ENCODE measurements at places on chromosomes 1 and 21.

GRCh38 chr1:1058921-1059493 lies 15.1 kb downstream of the RNF223 start:
- peak; percentile 42 for DNase-seq

DNA sequence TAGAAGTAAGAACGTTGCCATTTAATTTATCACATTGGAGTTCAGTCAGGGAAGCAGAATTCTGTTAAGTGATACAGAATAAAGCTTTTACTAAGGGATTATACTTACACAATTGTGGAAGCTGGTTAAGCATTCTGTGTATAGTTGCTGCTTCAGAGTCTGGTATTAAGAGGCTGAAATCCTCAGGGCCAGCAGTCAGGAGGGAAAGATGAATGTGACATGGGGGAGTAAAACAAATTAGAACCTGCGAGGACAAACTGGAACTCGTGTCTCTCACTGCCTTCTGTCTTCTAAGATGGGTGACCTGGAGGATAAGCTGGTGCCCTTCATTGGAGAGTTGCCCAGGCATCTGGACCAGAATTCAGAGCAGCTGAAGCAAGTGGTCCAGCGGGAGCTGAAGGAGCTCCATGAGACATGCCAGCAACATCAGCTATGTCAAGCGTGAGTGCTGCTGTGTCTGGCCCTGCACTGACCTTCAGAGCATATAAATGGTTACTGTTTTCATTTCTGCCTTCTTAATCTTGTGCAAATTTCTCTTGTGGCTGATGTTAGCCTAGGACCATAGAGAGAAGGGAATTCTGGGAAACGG lies 23.0 kb downstream of the MARK1 start:
- no peak for DNase-seq

- DNase-seq = peak; percentile 59
Measured at GRCh38 chr21:25639551-25640201, 618 bp downstream of the JAM2 start.

DNA sequence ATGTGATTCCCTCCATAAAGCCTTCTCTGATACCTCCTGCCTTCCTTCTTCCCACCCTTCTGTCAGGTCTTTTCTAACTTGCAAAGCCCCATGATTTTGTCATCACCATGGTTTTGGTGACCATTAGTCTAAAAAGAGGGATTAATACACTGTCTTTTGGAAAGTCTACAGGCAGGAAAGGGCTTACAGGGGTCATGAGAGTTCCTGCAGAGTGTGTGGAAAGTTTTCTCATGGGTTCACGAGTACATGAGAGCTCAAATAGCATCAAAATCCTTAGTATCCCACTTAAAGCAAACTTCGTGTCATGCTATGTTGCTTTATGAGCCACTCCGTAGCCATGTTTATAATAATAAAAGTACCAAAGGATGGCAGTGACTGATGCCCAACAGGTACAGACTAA lies 86.6 kb upstream of the BMP8A start:
- DNase-seq = no peak

GRCh38 chr1:78080767-78081166 lies 35.0 kb downstream of the GIPC2 start:
- peak; percentile 12 for DNase-seq

GRCh38 chr1:29836651-29837646 lies 600.6 kb downstream of the PTPRU start:
- no peak for DNase-seq

GRCh38 chr1:209651138-209651587 lies 1.1 kb downstream of the LAMB3 start:
- DNase-seq = peak; percentile 44

DNA sequence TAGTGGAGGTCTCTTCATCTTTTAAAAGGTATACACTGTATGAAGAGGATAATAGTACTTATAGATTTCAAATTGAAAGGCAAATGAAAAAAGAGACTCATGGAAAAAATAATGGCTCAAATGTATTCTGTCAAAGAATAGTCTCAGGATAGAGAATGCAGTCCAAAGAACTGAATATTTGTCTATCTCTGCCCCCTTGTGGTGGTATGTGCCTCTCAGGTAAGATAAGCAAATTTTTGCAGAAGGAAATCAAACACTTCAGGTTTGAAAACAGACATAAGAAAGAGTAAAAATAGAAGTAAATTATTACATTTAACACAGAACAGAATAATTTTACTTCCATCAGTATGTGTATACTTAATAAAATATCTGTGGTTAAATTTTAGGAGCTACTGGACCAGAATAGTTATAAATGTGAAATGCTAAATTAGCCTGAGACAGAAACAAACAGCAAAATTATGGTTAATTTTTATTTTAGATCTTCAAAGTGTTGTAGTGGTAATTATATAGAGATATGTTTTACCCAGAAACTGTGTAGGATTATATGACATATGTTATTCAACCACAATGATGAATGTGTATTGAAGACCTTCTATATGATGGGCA lies 164.4 kb upstream of the PALMD start:
- no peak for DNase-seq

GRCh38 chr21:37562920-37563640 lies 196.5 kb downstream of the DYRK1A start:
- DNase-seq = no peak

DNA sequence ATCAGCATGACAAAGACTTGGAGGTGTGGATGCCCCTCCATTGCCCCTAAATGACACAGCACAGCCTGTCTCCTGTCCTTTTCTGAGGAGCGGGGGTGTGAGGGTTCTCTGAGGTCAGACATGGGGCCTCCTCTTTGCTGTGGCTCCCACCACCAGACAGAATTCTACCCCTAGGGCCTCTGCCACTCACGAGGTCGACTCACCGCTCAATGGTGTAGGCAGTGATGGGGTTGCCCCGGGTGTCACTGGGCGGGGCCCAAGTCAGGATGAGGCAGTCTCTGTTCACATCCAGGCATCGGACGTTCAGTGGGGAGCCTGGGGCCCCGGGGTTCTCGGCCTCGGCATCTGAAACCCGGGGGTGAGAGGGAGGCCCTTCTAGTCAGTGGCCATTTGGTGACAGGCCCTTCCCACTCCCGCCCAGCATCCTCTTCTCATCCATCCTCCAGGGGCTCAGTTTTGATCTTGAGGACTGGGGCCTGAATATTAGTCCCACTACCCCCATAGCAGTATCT lies 19.9 kb downstream of the MYOM3 start:
- no peak for DNase-seq

DNA sequence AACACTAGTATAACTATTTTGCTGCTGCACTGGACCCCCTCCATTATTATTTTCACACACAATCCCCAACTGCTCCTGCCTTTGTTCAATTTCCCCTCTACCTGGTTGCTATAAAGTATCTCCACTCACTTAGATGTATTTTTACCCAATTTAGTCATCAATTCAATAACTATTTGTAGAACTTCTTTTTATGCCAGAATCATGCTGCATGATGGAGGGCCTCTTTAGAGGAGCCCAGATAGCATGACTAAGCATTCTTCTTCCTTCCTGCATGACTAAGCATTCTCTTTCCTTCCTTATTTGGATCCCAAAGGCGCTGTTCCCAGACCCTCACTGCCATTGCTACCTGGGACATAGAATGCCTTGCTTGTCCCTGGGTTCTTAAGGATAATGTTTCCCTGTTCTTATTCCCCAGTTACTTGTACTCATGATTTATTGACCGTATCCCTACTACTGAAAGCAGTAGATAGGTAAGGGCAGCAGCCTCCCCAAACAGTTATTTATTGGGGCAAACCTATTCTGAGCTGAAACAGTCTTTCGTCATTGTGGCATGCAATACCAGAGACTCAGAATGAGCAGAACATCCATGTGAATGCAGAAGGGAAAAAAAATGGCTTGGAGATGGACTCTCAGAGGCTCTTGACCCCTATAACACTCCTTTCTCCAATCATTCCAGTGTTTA lies 89.3 kb upstream of the AKT3 start:
- no peak for DNase-seq

- no peak for DNase-seq
Measured at GRCh38 chr1:221878134-221878533, 136.2 kb upstream of the DUSP10 start.

DNA sequence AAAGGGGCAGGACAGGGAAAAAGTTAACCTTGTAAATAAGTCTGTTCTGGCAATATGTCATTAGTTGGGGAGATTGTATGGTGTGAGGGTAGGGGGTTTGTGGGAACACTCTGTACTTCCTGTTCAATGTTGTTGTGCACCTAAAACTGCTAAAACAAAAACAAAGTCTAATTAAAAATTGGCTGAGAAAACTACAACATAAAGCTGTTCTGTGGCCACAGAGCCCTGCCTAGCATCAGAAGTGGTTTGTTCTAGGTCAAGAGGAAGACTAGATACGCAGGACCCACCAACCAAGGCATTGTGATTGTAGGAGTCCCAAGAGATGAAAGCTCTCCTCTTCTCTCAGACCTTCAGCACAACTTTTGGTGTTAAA lies 81.0 kb upstream of the LRRC8D start:
- DNase-seq = peak; percentile 43

DNA sequence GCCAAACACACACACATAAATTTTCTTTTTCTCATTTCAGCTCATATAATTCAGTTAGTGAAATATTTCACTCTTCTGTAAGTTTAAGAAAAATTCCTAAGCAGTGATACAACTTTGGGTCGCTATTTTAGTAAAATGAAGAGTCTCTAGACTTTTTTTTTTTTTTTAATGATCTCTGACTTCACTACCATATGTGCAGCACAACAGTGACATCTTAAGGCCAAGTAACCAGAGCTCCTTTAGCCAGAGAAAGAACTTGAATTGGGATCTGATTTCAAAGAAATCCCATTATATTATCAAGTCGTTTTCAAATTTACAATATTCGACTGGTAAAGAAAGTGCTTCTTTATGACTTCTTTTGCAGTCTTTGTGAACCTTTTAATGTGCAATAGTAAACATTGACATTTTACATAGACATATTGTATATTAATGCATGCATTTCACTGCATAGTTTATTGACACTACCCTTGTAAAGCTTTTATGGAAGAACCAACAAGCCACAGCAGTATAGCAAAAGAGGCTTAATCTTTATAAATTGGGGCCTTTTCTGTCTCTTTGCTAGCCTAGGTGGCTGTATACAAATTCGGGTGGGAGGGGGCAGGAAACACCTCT lies 62.2 kb downstream of the LRRC40 start:
- no peak for DNase-seq

GRCh38 chr1:59434336-59434735 lies 137.4 kb downstream of the FGGY start:
- no peak for DNase-seq

DNA sequence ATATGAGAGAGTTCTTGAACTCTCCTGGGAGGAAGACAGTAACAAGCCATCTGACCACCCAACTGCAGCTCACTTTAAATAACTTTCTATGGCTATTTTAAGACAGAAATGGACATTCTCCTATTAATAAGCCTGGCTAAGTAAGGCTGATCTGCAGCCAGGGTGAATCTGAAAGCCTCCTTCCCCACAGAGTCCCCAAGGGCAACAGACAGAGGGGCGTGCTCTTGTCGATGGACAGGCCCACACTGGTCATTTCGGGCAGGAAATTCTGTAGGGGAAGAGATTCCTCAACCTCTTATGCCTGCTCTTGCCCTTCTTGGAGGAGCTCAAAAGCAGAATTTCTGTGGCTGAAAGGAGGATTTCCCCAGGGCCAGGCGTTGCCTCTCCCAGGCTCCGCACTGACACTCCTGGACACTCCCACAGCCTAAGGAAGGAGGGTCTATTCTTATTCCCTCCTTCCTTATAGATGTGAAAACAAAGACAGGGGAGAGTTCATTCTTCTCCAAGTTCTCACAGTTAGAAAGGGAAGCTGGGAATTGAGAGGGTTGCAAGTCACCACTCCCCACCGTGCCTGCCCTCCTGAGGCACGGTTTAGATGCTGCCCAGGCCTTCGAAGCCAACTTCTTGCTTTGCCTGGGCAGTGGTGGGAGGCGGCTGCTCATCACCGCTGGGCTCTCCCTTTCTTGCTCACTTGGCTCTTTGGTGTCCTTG lies 17.9 kb upstream of the KANK4 start:
- no peak for DNase-seq

- no peak for DNase-seq
Measured at GRCh38 chr1:159980076-159980475, 26.0 kb upstream of the SLAMF9 start.

- DNase-seq = no peak
Measured at GRCh38 chr1:61566177-61566576, 158.8 kb downstream of the TM2D1 start.

DNA sequence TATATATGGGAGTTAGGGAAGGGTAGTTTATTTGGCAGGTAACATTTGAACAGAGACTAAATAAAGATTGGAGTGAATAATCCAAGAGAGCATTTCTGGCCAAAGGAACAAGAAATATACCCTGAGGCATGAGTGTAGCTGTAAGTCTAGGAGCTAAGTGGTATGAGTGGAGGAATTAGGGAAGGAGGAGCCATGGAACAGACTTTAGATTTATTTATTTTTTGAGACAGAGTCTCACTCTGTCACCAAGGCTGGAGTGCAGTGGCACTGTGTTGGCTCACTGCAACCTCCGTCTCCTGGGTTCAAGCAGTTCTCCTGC lies 18.4 kb downstream of the CAPZA1 start:
- no peak for DNase-seq

DNA sequence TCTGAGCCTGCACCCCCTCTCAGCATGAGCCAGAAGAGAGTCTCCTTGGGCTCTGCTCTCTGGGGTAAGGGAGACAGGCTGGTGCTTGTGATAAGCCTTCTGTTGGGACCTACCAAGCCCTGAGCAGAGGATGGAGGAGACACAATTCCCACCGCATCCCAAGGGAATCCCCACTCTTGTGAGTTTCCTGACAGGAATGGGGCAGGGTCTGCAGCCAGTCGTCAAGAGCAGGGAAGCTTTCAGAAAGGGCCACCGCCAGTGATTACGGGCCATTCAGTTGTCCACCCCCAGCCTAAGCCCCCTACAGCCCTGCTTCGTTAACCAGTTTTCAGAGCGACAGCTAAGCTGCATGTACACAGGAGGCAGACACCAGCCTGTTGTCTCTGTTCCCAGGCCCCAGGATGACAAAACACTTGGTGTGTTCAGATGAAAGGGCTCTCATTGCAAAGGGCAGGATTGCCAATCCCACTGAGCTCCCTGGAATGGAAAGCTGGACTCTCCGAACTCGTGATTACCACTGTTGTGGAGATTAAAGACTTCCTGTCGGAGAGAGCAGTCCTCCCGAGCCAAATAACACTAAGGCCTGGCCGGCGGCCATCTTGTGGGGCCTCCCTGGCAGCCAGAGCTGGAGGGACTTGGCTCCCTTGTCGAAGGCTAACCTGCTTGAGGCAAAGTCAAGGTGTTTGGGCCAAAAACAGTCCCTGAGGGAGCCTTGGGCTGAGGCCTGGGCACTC lies 37.4 kb upstream of the SLC30A1 start:
- no peak for DNase-seq

GRCh38 chr1:84365225-84366221 lies 32.8 kb upstream of the DNASE2B start:
- DNase-seq = no peak

- no peak for DNase-seq
Measured at GRCh38 chr1:96804648-96805047, 83.1 kb downstream of the PTBP2 start.

Data from T-helper 2 cell (primary cell).